ENCODE measurements at places on chromosomes 1 and 21. TPM values are rescaled to one million over a fixed set of nuclear protein-coding genes. Genes with fewer than 3 reads are reported as not detected.

The FLAD1 gene
- total RNA-seq, result 57.1 TPM

The OLIG2 gene
- total RNA-seq, result not detected

The SIK1 gene
- total RNA-seq, result 11.6 TPM

The HUNK gene
- 0.07 TPM for total RNA-seq

The TTC39A gene
- 13.3 TPM for total RNA-seq

The TNFRSF25 gene
- 20.5 TPM for total RNA-seq

The VWA5B1 gene
- total RNA-seq, result not detected
